ENCODE measurements at places on chromosomes 5 and 9.

GRCh38 chr5:174311121-174311520 lies 265.6 kb downstream of the NSG2 start:
- no peak for ATAC-seq

DNA sequence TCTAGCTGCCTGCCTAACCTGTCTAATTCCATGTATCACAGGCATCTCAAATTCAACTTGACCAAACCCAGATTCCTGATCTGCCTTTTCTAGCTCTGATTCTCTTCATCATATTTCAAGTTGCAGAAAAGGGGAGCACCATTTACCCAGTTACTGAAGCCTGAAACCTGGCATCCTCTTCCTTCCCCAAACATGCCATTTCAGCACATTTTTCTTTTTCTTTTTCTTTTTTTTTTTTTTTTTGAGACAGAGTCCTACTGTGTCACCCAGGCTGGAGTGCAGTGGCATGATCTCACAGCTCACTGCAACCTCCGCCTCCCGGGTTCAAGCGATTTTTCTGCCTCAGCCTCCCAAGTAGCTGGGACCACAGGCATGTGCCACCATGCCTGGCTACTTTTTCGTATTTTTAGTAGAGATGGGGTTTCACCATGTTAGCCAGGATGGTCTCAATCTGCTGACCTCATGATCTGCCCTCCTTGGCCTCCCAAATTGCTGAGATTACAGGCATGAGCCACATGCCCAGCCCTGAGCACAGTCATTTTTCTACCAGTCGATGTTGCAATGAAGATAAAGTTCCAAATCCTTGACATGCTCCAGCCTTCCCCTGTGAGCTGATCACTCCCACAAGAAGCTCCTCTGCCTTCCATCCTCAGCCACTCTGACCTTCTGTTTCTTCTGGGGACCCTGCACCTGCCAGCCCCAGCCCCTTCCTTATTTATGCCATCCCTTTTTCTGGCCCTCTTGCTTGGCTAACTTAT lies 32.2 kb downstream of the ACER2 start:
- peak; percentile 79 for ATAC-seq

- ATAC-seq, result peak; percentile 58
These were observed 549.7 kb downstream of the CSNK1G3 start for GRCh38 chr5:124061663-124062062.

GRCh38 chr5:128782446-128782845 lies 182.8 kb upstream of the SLC27A6 start:
- peak; percentile 77 for ATAC-seq

DNA sequence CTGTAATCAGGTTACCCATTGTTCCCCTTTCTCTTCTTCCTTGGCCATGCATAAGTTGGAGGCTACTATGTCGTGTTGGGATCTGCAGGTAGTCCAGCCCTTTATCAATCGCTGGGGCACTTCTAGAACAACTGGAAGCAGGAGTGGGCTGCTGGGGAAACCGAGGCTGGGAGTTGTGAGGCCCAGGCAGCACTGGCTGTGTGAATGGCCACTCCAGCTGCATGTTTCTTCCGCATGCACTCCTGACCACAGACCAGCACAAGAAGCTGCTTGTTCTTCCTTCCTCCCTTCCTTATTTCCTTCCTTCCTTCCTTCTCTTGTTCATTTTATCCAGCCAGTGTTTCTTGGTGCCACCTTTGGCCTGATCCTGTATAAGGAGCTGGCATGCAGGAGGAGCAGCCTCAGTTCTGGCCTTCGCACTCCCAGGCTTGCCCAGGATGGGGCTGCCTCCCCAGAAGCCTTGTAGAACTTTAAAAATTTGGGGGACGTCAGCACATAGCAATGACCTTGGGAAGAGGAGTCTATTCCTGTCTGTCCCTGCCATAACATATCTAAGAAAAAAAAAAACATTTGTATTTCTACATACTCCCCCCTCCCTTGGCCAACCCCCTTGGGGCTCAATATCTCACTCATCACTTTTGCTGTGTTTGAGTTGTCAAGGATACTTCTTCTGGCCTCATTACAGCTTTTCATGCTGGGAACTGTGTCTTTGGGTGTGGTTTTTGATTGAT lies 20.8 kb upstream of the CXCL14 start:
- ATAC-seq, result no peak

DNA sequence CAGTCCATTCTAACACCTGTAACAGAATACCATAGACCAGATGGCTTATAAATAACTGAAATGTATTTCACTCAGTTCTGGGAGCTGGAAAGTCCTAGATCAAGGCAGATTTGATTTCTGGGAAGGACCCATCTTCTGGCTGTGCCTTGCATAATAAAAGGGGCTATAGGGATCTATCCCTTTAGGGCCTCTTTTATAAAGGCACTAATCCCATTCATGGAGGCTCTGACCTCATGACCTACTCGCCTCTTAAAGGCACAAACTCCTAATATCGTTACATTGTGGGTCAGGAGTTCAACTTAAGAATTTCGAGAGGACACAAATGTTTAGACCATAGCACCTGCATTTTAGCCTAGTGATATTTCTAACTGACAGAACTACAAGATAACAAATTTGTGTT lies 619.0 kb downstream of the CDH18 start:
- no peak for ATAC-seq

DNA sequence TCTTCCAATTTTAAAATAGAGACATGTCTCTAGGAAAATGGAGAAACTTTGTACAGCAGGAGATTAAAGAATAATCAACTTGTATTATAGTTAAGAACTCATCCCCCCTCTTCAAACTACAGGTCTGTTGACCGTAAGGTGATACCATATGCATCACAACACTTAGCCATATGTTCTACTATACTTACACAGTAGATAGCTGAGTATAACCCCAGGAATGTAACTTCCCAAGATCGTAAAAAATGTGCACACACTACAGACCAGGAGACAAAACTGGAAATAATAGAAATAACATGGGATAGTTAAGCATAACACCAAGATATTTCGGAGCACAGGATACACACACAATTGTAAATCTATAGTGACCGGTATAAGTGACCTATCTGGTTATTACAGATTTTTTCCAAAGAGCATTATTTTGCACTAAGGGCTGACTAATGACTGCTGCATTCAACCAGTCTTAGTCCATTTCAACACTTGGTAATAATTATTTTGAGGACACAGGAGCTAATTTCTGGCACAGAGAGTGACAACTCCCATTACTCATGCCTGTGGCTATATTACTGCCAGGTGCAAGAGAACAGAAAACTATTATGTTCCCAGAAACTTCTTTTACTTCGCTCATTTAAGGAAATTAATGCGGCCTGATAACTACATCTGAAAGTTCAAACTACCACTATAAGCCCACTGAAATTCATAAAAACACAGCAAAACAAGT lies 15.4 kb upstream of the ZNF622 start:
- no peak for ATAC-seq

DNA sequence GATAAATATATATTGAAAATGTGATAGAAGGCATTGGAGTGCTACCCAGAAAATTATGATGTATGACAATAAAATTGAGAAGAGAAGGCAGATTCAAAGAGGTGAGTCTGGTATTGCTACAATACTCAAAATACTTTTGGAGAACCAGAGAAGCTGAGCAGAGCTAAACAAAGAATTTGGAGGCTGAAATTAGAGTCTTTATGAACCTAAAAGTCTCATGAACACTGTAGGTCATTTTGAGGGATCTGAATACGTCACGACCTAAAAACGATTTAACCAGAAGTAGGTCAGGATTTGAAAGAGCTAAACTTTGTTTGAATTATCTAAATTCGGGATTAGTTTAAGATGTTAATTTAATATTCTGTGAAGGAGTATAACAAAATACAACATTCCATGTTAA lies 182.4 kb upstream of the CDH9 start:
- no peak for ATAC-seq

DNA sequence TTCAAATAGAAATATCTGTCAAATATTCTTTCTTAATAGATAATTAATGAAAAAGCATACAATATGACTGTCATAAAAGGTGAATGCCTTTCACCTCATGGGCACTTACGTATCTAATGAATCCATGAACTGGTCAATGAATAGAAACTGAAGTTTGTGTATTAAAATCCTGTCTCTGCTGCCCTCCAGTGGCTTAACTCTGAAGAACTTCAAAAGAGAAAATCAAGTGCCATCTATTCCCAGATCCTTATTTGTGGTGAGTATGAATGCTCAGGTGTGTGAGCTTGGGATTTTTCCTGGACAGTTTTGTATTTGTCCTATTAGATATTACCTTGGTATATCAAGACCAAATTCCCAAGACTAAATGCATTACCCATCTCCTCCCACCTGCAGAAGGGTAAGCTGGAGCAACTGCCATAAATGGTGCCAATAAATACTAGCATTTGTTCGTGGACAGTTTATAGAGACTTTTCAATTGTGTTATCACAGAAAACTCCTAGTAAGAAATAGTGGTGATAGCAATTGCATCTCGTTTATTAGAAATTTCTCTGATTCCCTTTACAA lies 44.0 kb upstream of the SVEP1 start:
- no peak for ATAC-seq

GRCh38 chr9:84659313-84659712 lies 10.2 kb upstream of the NTRK2 start:
- no peak for ATAC-seq

GRCh38 chr9:116913536-116913935 lies 226.4 kb downstream of the TRIM32 start:
- ATAC-seq, result no peak

DNA sequence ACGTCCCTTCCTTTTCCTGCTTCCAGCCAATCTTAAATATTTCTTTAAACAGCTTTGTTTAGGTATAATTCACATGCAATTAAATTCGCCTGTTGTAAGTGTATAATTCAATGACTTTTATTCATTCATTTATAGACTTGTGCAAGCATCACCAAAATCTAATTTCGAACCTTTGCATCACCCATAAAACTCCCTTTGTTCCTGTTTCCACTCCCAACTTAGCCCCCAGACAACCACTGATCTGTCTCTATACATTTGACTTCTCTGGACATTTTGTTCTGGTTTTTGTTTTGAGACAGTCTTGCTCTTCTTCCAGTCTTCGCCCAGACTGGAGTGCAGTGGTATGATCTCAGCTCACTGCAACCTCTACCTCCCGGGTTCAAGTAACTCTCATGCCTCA lies 71.5 kb downstream of the NR6A1 start:
- no peak for ATAC-seq

GRCh38 chr9:129267141-129267540 lies 89.1 kb upstream of the IER5L start:
- no peak for ATAC-seq

GRCh38 chr5:32600054-32600622 lies 14.8 kb downstream of the SUB1 start:
- ATAC-seq, result peak; percentile 69

GRCh38 chr5:100322483-100322882 lies 212.7 kb upstream of the FAM174A start:
- no peak for ATAC-seq

DNA sequence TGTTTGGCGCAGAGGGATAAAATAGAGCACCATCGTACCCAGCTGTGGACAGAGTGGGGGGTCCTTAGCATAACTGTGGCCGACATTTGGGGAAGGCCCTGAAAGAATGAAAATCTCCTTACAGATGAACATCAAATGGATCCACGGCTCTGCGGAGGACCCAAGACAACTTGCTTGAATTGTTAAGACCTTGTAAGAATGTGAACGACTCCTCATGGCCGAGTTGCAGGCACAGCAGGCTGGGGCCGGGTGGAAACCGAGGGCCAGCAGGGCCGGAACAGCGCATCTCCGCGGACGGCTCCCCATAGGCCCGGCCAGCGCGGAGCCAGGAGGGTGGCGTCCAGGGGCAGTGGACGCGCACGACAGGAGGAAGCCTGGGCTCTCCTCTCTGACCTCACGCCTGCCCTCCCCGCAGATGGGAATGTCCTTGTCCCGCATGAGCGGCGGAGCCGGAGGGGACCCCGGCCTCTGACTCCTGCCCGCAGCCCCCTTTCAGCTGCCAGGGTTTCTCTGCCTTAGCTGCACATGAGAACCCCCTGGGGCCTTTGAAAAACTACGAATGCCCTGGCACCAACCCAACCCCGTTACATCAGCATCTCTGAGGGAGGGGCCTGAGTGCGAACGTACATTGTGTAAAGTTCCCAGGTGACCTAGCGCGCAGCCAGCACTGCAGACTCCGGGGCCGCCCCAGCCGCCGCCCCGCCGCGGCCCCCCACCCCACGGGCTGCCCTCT lies 36.2 kb upstream of the PTCH1 start:
- peak; percentile 65 for ATAC-seq

GRCh38 chr9:134663084-134663483 lies 21.5 kb downstream of the COL5A1 start:
- no peak for ATAC-seq

DNA sequence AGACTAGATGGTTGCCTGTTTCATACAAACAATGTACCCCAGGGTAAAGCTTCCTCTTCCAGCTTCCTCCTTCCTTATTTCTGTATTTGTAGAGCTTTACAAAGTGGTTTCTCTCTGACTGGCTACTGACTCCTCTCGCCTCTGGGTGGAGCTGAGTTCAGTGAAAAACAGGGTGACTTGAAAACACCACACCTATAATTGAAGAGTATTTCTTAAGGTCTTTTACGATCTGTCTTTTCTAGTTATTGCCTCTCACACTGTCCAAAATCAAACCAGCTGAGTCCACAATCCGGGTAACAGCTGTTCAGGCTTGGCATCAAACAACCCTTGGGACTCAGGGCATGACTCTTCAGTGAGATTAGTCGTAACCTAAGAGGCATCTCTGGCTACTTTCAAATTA lies 200.4 kb downstream of the ARRDC3 start:
- ATAC-seq, result peak; percentile 69

DNA sequence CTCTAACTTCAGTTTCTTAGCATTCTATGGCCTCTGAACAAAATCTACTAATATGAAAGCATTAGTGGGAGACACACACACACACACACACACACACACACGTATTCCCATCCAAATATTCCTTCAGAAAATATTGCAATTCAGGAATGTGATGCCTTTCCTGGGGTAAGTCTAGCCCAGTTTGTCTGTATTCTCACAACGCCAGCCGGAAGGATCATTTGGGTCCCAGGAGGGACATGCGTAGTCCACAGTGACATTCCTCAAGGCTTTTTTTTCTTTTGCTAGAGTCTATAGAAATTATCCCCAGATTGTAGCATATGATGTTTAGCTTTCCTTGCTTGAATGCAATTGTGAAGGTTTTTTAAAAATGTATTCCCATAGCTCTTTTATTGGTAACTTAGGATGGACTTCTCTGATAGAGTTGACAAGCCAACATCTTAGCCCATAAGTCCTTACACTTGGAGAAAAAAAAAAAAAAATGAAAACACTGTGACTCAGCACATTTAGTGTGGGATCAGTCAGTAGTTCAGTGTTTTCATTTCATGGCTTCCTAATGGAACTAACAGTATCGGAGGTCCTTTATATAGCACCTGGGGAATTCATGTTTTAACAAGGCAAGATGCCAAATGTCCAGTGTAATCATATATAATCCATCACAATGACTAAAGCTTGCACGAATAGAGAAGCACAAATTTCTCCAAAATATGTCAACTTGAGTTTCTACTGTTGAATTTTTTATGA lies 316.5 kb downstream of the DIRAS2 start:
- ATAC-seq, result no peak

GRCh38 chr5:98735806-98736507 lies 37.5 kb upstream of the RGMB start:
- peak; percentile 28 for ATAC-seq

DNA sequence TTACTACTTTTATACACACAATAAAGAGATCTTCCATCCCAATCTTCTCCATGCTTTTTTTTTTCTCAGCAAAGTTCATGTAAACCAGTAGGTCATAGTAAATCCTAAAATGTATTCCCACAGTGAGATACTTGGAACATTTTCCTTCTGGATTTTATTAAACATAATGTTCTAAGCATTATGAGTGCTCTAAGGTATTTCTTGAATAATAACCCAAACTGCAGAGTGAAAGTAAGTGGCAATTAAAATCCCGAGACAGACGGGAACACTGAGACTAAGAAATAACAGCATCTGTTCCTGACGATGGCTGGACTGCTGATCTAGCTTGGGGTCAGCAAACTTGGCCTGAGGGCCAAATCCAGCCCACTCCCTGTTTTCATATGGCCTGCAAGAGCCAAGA lies 359.8 kb downstream of the ARL15 start:
- no peak for ATAC-seq
